ENCODE measurements at places on chromosomes 5 and 9.

- DNase-seq: no peak
These were observed 74.3 kb downstream of the ZDHHC21 start for GRCh38 chr9:14618836-14619420.

GRCh38 chr5:105134328-105134727 lies 1571.7 kb upstream of the NUDT12 start:
- DNase-seq: no peak

DNA sequence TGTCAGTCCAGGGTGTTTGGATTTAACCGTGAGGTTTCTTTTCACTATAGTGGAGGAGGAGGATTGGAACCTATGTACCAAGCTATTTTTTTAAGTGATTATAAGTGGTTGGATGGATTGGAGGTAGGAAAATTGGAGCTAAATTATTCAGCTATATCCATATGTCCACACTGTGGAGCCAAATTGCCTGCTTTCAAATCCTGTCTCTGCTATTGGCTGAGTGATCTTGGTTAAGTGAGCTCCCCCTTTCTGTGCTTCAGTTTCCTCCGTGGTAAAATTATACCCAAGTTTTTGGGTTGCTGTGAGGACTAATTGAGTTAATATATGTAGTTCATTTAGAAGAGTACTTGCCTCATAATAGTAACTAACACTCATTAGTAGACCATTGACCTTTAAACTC lies 2.5 kb downstream of the CENPP start:
- DNase-seq: no peak

DNA sequence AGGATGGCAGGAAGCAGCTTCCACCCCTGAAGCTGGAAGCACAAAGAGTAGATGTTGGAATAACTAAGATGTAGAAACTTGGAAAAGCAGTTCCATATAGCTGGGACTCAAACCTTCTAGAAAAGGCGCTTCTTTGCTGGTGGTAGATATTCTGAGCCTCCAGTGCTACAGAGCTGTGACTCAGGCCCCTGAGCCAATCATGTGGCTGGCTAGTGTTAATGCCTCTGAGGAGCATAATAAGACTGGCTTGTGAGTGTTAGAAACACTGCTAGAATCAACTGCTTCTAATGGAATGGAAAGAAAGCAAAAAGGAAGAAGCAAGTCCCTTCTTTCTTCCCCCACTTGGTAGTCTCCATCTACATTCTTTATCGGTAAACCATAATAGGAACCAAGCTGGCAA lies 234.2 kb upstream of the DMAC1 start:
- no peak for DNase-seq

DNA sequence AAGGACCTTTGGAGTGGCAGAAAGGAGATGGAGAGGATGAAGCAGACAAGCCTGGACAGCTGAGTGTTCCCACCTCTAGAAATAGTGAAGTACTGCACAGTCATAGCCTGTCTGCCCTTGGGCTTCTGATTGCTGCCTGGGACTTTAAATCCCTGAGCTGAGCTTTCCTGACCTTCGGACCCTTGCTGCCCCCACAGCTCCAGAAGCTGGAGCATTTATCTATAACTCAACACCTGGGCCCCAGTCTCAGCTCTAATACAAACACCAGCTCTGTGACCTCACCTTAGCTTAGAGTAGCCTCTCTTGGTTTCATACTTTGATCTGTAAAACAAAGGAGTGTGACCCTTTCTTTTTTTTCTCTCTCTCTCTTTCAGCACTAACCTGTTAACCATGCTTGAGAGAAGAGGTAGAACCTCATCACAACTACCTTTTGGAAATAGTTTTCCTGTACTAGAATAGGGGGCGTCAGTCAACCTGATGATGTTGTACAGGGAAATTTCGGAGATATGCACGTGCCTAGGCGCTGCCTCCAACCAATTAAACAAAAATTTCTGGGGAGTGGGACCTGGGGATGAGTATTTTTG lies 25.4 kb upstream of the ELL2 start:
- DNase-seq: no peak

- DNase-seq: peak; percentile 28
These were observed 78.3 kb upstream of the TNFSF8 start for GRCh38 chr9:115008536-115009270.

GRCh38 chr5:76207120-76207519 lies 123.9 kb downstream of the SV2C start:
- DNase-seq: no peak

- DNase-seq: no peak
These were observed 113.0 kb downstream of the UGCG start for GRCh38 chr9:112009656-112010055.

- DNase-seq: no peak
These were observed 393.0 kb downstream of the TMEM167A start for GRCh38 chr5:82684165-82684564.

DNA sequence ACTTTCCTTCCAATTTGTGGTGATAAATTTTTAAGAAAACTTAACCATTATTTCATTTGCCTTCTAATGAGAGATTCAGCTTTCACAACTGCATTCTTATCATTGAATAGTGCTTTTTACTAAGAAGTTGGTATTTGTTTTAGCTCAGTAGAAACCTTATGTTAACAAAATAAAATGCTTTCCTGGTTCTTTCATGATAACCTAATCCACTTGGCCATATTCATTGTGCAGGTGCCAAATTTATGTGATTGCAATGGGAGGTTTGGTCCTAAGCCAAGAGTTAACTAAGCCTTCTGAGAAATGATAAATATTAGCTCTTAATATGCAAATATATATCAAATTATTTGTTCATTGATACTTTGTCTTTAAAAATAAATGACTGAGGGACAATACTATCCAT lies 141.1 kb upstream of the TLE4 start:
- no peak for DNase-seq

GRCh38 chr5:124849774-124850173 lies 103.3 kb upstream of the ZNF608 start:
- DNase-seq: no peak

DNA sequence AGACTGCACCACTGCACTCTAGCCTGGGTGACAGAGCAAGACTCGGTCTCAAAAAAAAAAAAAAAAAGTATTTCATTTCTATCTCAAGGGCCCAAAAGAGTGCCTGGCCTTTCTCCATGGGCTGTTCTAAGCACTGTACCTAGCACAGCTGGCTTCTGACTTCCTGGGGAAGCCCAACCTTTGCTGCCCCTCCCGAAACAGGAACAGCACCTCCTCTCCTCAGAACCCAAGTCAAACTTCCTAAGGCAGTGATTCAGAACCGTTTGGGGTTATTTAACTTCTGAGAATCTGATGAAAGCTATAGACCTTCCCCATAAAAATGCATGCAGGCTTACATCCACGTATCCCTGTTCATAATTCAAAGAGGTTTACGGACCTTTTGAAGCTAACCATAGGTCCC lies 57.8 kb downstream of the NRG2 start:
- no peak for DNase-seq

GRCh38 chr5:139391570-139392323 lies 2.0 kb upstream of the MZB1 start:
- DNase-seq: no peak

DNA sequence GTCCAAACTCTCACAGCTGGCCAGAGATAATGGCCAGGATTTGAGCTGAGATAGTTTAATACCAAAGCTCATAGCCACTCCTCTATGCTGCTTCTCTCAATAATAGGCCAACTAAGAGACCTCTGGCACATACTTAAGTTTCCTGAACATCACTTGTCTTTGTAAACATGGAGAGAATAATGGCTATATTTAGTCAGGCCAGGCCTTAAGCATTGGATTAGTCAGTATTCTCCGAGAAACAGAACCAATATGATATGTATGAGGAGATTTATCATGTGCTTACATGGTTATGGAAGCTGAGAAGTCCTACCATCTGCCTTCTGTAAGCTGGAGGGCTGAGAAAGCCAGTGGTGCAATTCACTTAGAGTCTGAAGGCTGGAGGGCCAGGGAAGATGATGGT lies 45.4 kb downstream of the CFAP95 start:
- no peak for DNase-seq

GRCh38 chr9:91197232-91198181 lies 164.2 kb downstream of the AUH start:
- no peak for DNase-seq

- peak; percentile 50 for DNase-seq
These were observed 109.3 kb upstream of the IFNE start for GRCh38 chr9:21591221-21592062.

GRCh38 chr9:108776920-108777639 lies 78.7 kb downstream of the ACTL7B start:
- DNase-seq: no peak

DNA sequence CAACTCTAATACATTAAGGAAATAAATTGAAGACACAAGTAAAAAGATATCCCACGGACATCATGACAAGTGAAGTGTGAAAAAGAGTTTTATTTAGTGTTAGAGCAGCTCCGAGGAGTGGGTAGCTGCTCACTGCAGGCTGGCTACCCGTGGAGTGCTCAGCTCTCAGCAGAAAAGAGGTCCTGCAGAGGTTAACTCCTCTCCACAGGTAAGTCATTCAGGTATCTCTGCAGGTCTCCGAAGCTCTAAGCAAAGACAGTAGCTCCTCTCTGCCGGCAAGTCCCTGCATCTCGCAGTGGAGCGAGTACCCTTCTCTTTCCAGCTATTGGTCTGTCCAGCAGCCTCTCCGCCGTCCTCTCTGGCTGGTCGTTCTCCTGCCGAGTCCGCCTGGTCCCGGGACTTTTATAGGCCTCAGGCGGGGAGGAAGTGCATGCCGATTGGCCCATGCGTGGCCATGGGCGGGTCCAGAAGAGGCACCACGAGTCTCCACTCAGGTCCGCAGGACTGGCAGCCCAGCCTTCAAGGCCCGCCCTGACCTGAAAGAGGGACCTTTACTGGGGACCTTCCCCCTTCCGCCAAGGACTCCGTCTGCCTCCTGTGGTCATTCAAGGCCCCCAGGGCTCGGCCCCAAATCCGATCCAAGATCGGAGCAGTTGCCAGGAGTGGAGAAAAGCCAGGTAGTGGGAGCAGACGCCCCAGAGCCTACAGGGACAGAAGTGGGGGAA lies 29.9 kb downstream of the BTNL9 start:
- no peak for DNase-seq

GRCh38 chr5:26237489-26237888 lies 800.9 kb downstream of the CDH9 start:
- no peak for DNase-seq

DNA sequence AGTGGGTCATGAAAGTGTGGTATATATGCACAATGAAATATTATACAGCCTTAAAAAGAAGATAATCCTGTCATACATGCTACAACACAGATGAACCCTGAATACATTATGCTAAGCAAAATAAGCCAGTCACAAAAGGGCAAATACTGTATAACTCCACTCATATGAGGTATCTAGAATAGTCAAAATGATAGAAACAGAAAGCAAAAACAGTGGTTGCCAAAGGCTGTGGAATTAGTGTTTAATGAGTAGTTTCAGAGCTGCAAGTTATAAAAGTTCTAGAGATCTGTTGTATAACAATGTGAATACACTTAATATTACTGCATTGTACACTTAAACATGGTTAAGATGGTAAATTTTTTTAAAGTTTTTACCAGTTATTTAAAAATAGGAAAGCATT lies 135.0 kb downstream of the OXCT1 start:
- DNase-seq: no peak

GRCh38 chr9:122402403-122402871 lies 31.6 kb downstream of the PTGS1 start:
- peak; percentile 61 for DNase-seq

GRCh38 chr9:105425816-105426433 lies 21.9 kb upstream of the FSD1L start:
- DNase-seq: no peak

DNA sequence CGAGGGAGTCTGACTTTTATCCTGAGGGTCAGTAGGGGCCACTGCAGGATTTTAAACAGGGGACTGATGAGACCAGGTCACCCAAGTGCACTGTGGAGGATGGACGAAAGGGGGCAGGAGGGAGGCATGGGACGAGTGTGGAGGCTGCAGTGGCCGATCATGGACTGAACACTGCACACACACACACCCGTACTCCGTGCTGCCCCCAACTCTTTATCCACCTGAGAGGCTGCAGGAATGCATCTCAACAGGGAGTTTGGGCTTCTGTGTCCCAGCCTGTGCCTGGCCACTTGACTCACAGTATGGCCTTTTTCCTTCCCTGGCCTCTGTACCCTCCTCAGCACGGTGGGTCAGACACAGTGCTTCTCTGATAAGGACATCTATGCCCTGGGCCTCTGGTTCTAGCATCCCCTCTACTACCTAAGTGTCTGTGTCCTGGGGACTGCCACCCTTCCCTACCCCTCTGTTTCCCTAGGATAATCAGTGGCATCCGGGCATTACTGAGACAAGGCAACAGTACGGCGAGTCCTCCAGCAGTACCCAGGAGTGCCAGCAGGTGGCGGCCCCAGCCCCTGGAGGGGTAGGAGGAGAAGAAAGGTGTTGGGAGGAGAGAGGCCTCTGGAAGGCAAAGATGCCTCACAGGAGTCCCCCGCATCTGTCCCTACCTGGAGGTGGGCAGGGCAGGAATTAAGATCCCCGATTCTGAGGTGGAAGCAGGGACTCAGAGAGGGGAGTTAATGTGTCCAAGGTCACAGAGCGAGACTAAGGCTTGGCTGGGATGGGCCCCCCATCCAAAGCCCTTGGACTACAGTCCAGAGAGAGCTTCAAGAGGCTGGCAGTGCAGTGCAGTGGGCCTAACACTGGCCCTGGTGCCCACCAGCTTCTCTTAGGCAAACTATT lies 5.1 kb upstream of the CDX1 start:
- peak; percentile 52 for DNase-seq

DNA sequence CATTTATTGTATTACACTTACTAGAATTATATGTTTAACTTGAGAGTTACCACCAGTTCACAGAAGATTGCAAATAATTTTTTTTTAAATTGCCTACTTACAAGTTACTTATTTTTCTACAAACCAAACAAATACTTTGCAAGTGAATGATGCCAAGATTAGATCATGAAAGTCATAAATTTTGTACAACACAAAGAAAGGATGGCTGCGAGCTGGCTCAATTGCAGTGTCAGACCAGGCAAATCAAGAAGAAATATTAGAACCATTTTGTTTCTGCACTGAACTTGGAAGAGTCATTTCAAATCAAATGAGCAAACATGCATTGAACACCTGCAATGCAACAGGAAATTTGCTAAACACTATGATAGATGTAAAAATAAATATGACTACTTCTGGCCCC lies 97.3 kb downstream of the PLCXD3 start:
- no peak for DNase-seq

DNA sequence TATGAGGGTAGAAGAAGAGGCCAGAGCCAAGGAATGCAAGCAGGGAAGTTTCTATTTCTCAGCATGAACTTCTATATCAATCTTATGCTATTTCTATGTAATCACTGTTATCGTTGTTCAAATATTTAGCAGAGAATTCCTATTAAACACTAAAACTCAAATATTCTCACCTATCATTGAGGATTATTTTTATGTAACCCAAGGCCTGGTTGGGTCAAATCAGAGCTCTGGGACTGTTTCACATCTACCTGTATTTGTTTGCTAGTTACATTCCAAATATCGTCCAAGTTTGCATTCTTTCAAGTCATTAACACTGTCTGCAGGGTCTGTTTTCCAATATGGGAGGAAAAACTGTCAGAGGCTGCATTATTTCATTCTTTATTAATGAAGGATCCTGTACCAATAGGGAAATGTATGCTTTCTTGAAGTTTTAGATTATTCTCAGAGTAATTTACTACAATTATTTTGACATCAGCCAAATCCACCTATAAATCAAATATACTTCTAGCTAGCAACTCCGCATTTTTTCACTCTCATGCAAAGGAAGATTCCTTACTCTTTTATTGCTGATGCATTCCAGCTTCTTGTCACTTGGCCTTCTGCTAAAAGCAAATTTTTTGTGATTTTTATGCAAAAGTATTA lies 52.2 kb downstream of the LURAP1L start:
- DNase-seq: no peak

- no peak for DNase-seq
These were observed 24.1 kb upstream of the TCOF1 start for GRCh38 chr5:150333400-150333799.
